NB4 (cell line): ENCODE measurements at places on chromosomes 3 and 15.

GRCh38 chr3:21297304-21297703 lies 453.7 kb downstream of the ZNF385D start:
- DNase-seq: no peak

DNA sequence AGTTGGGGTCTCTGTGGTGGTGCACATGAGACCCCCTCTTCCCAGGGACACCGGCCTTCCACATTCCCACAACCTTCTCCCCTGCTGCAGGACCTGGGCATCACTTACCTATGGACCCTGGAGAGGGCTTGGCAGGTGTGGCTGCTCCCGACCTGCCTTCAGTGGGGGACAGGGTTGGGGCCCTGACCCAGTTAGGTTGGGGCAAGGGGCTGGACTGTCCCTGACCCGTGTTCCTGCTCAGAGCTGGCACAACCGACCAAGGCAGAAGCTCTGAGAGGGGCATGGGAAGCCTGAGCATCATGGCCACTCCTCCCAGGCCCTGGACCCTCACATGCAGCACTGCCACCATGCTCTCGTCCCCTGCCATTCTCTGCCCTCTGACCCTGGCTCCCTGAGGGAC lies 6.1 kb downstream of the NBEAL2 start:
- no peak for DNase-seq

GRCh38 chr3:183764847-183765731 lies 60.3 kb downstream of the MAP6D1 start:
- DNase-seq: no peak

GRCh38 chr3:43257850-43258249 lies 28.5 kb upstream of the SNRK start:
- peak; percentile 4 for DNase-seq

DNA sequence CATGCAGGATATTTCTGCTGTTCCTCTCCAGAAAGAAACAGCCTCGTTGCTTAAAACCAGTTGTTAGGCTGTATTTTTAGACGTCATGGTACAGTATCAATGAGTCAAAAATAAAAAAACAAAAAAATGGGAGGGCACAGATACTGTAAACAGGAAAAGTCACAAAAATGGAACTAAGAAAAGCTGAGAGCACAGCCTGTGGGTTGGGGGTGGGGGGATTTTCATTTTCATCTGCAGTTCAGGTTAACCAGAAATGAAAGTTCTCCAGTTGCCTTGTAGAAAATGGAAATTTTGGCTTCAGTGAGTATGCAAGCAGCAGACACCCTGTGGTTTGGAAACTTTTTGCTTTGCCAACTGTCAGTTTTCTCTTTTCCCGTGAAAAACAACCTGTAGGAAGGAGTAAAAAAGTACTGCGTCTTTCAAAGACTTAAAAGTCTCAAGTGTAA lies 59.0 kb downstream of the FRMD4B start:
- DNase-seq: no peak

DNA sequence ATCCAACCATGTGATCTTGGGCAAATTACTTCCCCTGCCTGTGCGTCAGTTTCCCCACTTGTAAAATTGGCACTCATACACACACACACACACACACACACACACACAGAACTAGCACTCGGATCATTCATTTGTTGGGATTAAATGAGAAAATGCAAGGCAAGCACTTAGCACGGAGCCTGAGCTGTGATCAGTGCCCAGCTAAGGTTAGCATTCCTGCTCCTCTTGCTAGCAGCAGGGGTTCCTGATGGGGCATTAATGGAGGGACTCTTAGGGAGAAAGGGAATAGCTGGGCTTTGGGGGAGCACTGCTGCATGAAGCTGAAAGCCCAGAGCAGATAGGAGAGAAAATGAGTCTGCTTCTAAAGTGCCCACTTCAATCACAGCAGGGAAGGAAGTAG lies 187.7 kb upstream of the C2CD4B start:
- DNase-seq: no peak

DNA sequence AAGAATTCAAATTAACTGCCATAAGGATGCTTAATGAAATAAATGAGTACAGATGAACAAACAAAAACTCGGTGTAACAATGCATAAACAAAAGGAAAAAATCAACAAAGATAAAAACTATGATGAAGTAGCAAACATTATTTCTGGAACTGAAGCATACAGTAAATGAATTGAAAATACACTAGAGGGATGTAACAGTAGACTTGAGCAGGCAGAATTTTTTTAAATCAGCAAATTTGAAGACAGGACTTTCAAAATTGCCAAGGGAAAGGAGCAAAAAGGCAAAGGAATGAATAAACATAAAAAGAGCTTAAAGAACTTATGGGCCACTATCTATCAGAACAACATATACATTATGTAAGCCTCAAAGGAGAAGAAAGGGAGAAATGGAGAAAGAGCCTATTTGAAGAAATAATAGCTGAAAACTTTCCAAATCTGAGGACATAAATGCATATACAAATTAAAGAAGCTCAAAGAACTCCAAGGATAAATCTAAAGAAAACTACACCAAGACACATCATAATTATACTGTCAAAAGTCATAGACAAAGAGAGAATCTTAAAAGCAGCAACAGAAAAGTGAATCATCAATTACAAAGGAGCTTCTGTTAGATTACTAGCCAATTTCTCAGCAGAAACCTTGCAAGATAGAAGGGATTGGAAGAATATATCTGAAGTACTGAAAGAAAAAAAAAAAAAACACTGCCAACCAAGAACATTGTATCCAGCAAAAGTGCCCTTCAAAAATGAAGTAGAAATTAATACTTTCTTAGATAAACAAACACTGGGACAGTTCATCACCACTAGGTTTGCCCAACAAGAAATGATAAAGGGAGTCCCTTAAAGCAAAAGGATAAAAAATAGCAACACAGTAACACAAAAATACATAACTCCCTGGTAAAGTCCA lies 15.5 kb downstream of the TOP2B start:
- no peak for DNase-seq
